Tibial nerve (tissue), 4 donors: ENCODE measurements at places on chromosomes 5 and 9. TPM values are rescaled to one million over a fixed set of nuclear protein-coding genes. Genes with fewer than 3 reads are reported as not detected.

ICE1 gene
- total RNA-seq: 30.9 TPM

ST6GALNAC6 gene
- total RNA-seq: 176 TPM

GABRP gene
- total RNA-seq: 0.98 TPM

CTSL gene
- total RNA-seq: 99.2 TPM

PCDHGB2 gene
- total RNA-seq: 11.4 TPM

TAF11L8 gene
- not detected for total RNA-seq

CNTNAP3B gene
- 14.9 TPM for total RNA-seq

- no peak for DNase-seq
Observed at GRCh38 chr9:137916540-137916939, 39.0 kb downstream of the CACNA1B start.

GRCh38 chr5:84286662-84287061 lies 98.0 kb downstream of the EDIL3 start:
- no peak for DNase-seq

DNA sequence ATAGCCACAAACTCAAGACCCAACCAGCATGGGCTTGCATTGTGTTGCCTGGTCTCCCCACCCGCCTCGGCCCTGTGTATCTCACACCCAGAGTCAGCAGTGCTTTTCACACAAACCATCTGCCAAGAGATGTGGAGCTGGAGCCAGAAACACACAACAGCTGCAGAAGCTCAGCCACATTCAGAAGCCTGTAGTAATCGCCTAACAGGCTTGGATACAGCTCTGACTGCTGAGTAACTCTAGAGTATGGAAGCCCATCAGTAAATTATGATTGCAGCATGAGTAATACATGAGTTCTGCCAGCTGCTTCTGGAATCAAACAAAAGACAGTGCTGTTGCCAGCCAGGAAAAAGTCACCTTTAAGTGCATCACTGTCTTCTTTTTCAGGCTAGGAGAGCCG lies 16.0 kb downstream of the TEK start:
- no peak for DNase-seq

DNA sequence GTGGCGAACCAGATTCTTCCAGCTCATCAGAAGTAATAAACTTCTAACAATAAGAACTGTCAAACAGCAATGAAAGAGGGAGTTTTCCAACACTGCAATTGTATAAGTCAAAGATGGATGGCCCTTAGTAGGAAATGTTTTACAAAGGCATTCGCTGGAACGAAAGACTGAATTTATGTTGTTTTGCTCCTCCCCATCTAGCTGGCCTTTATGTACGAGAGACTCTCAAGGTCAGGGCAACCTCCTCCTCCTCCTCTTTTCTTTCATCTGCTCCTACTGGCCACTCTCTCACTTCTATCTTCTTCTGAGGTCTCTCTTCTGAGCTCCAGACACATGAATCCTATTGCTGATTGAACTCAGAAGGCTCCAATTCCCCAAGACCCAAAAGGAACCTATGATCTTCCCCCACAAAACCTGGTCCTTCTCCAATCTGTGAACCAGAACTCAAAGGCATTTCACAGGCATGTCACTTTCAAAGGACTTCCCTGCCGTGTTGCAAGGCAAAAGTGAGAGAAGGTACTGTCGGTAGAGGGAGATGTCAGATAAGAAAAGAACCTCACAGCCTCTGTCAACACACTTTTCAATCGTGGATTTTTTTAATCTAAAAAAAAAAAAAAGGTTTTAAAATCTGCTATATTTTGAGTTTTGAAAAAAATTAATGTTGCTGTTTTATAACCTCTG lies 28.5 kb upstream of the PUM3 start:
- DNase-seq: no peak

DNA sequence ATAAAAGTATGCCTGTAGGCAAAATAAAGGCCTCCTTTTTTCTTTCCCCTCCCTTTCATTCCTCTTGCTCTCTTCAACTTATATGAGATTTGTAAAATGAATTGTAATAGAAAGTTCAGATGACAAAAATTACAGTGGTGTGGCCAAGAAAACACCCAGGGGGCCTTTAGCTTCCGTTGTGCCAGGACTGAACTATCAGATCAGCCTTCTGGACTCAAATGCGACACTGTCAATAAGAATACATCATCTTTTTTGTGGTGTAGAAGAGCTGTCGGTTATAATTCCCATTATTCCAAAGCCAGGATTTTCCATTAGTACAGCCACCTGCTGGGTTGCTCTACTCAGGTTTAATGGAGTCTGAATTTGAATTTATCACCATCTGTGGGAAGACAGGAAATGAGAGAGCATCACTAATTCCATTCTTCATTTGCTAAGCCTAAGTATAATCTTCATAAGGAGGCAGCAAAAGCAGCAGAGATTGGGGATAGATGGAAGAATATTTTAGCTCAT lies 443.4 kb downstream of the ANXA1 start:
- DNase-seq: no peak

- DNase-seq: no peak
Observed at GRCh38 chr9:115469841-115470240, 351.9 kb upstream of the TNC start.

GRCh38 chr9:115912086-115912485 lies 241.5 kb upstream of the PAPPA start:
- no peak for DNase-seq

DNA sequence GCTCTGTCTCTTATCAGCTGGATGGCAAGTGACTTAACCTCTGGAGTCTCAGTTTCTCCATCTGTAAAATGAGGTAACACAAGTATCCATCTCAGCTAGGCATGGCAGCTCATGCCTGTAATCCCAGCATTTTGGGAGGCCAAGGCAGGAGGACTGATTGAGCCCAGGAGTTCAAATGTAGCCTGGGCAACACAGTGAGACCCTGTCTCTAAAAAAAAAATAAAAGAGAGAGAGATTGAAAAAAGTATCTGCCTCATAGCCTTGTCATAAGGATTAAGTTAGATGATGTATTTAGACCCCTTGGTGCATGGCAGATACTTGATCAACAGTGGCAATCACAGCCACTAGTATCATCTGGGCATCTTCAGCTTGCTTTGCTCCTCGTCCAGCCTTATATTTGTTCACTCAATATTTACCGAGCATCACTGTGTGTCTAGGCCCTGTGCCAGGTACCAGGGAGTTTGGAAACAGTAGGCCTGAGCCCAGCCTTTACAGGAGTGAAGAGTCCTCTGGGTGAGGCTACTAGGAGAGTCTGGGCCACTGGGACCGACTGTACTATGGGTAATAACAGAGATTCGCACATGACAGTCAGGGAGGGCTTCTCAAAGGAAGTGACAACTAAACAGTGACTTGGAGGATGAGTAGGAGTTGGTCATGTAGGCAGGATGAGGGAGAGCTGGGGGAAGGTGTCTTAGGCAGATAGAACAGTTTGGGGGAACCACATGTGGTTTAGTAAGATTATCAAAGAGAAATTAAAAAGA lies 34.2 kb downstream of the CORO2A start:
- DNase-seq: no peak

GRCh38 chr9:70506159-70506558 lies 91.7 kb upstream of the KLF9 start:
- DNase-seq: no peak

DNA sequence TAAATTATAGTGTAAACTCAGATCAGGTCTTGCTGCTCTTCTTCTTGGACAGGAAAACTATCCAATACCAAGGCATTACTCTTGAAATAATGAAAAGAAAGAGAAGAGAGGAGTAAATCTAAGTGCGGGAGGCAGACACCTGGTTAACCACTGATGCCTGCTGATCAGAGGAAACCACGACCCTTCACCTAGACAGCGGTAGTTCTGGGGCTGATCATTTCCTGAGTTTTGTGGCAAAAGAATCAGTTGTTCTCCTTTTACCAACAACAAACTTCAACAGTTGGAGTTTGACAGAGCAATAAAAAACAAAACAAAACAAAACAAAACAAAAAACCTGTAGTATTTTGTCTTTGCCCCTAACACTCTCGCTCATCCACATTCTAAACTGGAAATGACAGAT lies 3.0 kb downstream of the RLN1 start:
- no peak for DNase-seq

DNA sequence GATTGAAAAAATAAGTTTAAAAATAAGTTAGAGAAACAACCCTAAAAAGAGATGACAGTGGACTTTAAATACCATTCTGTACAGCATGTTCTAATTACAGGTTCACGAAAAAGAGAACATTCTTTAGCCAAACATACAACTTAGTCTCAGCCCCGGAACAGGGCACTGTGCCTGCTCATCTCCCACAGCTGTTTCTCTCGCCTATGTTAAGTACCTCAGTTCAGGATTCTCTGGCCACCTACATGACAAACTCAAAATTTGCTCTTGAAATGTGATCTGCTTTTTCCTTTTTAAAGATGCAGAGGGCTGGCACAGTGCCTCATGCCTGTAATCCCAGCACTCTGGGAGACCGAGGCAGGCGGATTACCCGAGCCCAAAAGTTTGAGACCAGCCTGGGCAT lies 52.3 kb downstream of the MYO10 start:
- DNase-seq: no peak

DNA sequence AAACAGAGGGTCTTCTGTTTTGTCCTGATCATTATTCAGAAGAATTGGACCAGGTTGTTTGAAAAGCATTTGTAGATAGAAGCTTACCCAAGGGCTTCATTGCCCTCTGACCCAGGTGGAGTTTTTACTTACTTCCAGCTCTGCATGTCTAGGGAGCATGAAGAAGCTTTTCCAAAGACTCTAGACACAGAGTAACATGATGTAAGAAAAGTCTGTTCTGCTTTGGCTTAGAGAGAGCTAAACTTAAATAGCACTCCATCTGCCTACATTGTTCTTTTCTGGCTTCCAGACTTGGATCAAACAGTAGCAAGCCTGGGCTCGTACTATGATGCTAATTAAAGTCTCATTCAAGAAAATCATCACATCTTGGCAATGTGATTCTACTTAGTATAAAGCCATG lies 112.1 kb downstream of the SNCAIP start:
- no peak for DNase-seq
